ENCODE measurements at places on chromosomes 7 and 10.

GRCh38 chr10:90424730-90425129 is 433.1 kb downstream of the HTR7 start:
- DNase-seq: no peak

- DNase-seq: no peak
Measured at GRCh38 chr10:33353334-33353733, 18.9 kb upstream of the NRP1 start.

GRCh38 chr10:26970667-26971066 is 109.9 kb upstream of the ABI1 start:
- no peak for DNase-seq

DNA sequence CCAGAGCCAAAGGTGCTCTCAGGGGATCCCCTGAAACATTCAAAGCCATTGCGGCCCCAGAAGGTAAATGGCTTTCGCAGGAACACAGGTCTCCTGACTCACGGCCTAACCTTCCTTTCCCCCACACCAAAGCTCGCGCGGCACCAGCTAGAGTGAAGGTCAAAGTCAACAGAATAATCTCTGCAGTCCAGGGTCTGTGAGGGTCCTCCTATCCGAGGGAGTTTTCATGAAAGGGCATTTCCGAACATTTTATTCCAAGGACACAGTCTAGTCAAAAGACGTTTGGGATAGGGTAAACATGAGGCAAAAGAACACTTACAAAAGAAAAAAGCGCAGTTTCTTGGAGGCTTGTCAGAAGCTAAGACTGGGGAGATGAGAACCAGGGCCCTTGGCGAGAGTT is 559 bp upstream of the STEAP2 start:
- DNase-seq: no peak

DNA sequence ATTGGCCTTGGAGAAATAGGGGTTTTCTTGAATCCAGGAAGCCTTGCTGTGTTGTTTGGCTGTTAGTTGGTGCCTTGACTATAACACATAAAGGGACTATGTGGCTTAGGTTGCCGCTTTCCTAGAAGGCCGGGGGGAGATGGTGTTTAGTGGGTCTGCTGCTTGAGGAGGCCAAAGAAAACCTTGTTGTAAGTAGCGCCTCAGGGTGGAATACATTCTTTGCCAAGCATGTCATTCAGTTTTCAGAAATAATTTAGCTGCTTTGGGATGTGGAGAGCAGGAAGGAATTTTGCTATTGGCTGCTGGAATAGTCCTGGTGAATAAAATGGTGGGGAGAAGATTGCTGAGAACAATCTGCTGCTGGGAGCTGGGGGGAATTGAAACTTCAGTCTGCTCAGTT is 132.9 kb upstream of the WNT16 start:
- DNase-seq: no peak

DNA sequence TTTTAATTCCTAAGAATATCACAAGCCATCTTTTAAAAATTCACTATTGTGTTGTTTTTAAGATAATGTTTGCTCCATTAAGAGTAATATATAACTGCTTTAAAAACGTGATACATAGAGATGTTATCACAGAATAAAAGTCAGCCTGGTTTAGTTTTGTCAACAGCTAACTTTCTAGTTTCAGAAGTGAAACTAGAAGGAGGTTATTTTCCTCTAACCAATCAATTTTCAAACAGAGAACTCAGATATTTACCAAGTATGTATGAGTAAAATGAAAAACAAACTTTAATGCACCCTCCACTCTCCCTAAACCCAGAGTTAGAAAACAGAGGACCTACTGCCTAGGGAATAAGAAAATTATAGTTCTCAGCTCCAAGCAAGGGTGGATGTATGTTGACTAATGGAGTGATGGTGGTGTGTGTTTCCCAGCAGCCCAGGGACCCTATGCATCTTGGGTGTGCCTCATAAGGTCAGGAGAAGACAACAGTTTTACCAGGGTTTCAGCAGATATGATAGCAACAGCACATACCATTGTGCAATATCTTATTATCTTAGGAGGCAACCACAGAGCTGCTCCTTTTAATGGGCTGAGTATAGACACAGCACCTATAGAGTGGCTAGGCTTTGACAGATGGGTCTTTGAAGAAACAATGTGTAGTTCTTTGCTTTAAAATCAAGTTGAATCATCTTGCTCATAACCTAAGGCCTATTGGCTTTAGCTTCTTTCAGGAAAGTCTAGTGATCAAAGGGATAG is 58.4 kb downstream of the PTPRZ1 start:
- no peak for DNase-seq

Measured in stimulated activated CD8-positive, alpha-beta memory T cell treated with anti-CD3 and anti-CD28 coated beads, Interleukin-4, amount 100 ng/mL, for 24 hours (primary cell).